ENCODE measurements at places on chromosomes 7 and 10. TPM values are rescaled to one million over a fixed set of nuclear protein-coding genes. Genes with fewer than 3 reads are reported as not detected.

GRCh38 chr7:111029574-111030251 is 61.2 kb upstream of the LRRN3 start:
- no peak for DNase-seq

Gene RSPH10B
- 0.10 TPM for total RNA-seq

- no peak for DNase-seq
Measured at GRCh38 chr10:2688958-2689357, 378.4 kb upstream of the PFKP start.

- DNase-seq: no peak
Measured at GRCh38 chr10:49394933-49395740, 752 bp downstream of the DRGX start.

DNA sequence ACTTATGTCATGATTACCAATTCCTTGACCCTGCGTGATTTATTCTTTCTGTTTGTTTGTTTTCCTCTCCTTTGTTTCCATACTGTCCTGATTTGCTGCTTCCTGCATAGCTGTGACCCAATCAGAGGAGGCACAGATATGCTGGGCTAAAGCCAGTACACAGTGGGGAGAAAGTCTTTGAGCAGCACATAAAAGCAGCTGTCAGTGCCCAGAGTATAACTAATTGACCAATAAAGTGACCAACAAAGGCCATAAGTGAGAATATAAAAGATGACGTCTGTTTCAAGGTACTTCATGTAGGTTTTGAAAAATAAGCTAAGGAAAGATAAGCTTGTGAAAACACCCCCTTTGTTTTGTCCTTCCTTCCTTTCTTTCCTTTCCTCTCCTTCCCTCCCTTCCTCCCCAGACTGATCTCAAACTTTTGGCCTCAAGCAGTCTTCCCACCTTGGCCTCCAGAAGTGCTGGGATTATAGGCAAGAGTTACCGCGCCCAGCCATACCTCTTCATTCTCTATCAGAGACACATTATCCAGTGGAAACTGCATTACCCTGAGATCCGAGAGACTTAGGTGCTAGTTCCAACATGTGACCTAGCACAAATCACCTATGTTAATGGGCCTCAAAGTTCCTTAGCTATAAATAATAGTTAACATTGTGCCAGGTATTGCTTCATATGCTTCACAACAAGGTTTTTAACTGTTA is 17.0 kb downstream of the BCAP29 start:
- no peak for DNase-seq

Gene KCP
- total RNA-seq: under 0.01 TPM

Gene NDUFB2
- 333 TPM for total RNA-seq

Gene ATP6V1F
- 234 TPM for total RNA-seq

Gene SLC39A12
- not detected for total RNA-seq

DNA sequence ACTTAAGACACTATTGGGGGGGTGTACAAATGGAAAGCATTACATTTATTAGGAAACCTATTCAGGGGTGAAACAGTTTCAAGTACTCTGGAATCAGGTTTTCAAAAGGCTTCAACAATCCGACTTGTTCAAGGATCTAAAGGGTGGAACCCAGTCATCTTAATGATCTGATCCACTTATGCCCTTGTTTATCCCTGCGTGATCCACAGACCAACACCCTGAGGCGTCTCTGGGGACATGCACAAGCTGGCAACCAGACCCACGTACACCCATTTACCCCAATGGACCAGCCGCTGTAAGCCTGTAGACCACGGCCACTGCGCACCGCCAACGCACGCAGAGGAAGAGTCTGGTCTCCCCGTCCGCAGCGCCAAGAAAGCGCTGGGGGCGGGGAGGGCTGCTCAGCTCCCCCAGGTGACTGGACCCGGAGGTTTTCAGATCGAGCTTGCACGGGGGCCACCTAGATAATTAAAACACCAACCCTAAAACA is 13.4 kb downstream of the HNRNPF start:
- peak; percentile 43 for DNase-seq

DNA sequence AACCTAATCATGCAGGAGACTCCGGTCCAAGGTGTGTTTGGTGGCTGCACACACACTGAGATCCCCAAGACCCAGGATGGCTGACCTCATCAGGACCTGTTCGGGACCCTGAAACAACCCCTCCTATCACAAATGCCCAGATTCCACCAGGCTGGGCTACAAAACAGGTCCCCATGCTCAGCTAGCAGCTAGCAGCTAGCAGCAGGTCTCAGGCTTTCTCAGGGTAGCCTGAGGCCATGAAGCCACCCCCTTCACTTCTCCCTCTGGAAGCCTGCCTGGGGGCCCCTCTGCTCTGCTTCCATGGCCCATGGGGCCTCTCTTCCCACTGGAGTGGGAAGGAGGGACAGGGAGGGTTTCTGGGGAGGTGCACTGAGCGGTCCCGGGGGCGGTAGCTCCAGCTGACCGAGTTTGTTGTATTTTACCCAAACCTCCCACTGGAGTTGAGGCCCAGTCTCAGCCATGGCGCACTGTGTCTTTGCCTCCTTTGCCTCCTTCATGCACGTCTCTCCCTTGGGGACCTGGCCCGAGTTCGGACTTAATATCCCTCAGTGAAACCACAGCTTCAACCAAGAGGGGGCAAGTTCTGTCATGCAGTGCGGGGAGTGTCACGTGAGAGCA is 95.1 kb upstream of the GPR26 start:
- no peak for DNase-seq

Gene HDAC9
- 21.1 TPM for total RNA-seq

Gene VOPP1
- 89.0 TPM for total RNA-seq

DNA sequence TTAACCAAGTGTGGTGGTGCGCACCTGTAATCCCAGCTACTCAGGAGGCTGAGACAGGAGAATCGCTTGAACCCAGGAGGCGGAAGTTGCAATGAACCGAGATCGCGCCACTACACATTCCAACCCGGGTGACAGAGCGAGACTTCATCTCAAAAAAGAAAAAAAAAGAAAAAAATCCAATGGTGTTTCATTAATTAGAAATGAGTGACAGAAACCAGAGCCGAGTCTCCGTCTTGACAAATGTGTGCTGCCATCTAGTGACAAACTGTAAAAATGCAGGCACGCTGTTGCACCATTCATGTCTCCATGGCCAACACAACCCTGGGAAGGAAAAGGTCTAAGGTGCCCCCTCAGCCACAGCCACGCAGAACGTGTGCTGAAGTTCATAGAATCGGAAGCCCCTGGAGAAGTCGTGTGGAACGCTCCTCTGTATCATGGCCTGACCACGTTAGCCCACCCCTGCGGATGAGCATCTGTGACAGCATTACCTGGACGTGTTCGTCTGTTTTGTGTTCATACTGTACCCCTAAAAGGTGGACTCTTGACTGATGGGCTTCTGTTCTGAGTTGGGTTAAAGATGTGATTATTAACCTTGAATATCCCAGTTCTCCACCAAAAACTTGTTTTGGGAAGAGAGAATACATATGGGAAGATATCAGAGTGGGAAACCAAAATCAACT is 94.9 kb downstream of the LYZL2 start:
- DNase-seq: peak; percentile 70

GRCh38 chr7:141651417-141651816 is 50.5 kb downstream of the DENND11 start:
- DNase-seq: no peak

DNA sequence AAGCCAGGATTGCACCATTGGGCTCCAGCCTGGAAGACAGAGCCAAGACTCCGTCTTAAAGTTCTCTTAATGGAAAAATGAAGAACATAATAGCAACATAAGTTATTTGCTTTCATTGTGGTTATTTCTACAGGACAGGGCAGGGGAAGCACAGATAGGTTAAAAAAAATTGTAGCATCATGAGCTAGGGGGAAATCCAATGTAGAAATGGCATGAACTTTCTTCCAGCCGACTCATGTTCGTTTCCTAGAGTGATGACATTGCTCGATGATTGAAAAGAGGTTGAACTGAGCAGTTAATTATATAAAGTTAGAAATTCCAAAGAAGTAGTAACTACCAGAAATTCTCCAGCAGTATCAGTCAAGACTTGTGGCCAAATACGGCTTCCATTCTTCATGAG is 64.9 kb downstream of the DAGLB start:
- no peak for DNase-seq

Gene SYT15
- total RNA-seq: under 0.01 TPM

Gene SLC16A12
- total RNA-seq: under 0.01 TPM

DNA sequence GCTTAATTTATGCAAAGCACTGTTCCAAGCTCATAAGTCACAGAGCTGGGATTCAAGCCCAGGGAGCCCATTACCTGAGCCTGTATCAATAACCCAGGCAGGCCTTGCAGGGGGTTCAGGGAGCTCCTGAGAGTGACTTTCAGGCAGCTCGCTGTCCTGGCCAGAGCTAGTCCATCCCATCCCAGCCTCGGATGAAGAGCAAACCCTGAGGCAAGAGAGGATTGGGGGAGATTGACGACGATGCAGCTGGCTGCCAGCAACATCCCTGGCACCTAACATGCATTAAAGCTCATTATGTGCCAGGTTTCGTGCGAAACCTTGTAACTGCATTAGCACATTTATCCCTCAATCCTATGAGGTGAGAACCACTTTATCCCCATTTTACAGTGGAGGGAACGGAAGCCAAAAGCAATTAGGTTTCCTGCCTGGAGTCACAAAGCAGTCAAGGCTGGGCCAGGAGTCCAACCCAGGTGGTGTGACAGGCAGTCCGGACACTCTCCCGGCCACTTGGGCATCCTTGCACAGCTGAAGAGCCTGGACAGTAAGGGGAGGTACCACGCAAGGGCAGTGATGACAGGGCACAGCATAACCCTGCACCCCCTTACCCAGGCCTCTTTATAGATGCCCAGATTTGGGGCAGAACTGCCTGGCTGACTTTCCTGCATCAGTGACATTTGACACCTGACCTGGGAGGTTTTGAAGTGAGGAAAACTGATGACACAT is 129.8 kb upstream of the CHST15 start:
- DNase-seq: no peak

DNA sequence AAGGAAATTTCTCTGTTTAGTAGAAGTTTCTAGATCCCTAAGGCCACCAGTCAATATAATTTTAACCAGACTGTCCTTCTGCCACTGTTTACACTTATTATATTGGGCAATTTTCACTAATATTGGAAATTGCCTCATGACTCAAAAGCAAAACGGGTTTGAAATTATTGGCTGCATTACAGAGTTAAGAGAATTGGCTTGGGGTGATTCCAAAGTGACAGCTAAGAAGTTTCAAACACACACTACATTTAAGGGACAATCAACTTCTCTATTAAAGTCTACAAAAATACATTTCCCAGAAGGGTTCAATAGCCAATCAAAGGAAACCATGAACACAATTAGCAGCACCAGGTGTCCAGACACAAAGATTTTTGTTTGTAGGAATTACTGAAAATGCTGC is 111.9 kb downstream of the NEBL start:
- no peak for DNase-seq

- DNase-seq: peak; percentile 13
Measured at GRCh38 chr7:24158975-24159374, 125.0 kb upstream of the NPY start.

DNA sequence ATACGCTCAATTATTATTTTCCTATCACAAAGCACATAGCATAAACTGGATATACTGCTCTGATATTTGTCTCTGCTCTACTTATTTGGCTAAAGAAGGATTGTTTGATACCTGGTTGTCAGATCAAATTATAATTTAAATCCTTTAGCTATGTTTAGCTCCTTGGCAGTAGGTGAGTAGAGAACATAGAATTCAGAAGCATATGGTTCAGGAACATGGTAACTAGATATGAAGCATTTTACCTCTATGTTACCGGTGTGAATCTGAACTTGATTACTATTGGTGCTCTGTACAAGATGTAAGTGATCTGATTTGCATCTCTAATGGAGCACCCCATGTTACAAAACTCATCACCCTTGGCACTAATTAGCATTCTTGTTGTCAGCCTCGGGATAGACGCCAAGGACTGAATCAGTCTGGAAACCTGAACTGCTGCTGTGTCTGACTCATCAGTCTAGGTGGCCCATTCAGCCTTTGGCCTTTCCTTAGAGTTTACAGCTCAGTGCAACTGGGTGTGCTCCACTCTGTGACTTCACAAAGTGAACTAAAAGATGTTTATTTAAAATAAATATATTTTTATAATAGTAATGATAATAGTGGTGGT is 12.3 kb upstream of the MYPN start:
- DNase-seq: peak; percentile 91

Gene IFIT3
- total RNA-seq: 24.0 TPM

Gene NAT16
- not detected for total RNA-seq

Gene SLC26A5
- not detected for total RNA-seq

Gene LRRD1
- not detected for total RNA-seq

- peak; percentile 85 for DNase-seq
Measured at GRCh38 chr10:126384269-126384873, 3.9 kb downstream of the ADAM12 start.

GRCh38 chr10:98349508-98349922 is 65.5 kb downstream of the PYROXD2 start:
- peak; percentile 66 for DNase-seq

Gene PRPS1L1
- not detected for total RNA-seq

Gene PHYH
- total RNA-seq: 30.2 TPM

Gene FIGNL1
- 62.6 TPM for total RNA-seq

Gene RBP4
- total RNA-seq: not detected

DNA sequence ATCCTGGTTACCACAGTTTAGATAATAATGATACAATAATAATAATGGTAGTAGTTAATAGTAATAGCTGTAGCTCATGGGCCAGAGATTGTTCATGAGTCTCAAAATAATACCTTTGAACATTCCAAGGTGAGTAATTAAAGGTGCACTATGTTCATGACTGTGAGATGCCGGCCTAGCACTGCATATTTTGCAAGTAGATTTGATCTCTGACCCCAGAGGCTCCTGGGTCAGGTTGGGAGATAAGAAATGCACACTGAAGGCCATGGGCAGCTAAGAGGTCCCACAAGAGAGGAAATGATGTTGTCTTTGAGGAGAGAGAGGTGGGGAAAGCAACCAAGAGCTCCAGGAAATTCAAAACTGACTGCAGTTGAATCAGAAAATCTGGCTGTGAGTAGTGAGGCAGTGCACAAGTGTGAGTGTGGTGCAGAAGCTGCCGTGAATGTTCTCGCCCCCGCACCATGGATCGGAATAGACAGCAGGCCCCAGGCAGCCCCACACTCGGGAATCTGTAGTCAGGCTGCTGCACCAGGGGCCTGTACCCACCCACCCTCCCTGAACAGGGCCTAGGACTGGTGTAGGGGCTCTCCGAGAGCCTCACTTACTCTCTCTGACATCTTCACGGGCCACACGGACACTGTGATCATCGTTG is 11.9 kb downstream of the CPXM2 start:
- no peak for DNase-seq

Measured in RPMI7951 (cell line).